ENCODE measurements at places on chromosomes 7 and 10.

- no peak for DNase-seq
Measured at GRCh38 chr10:36126076-36126475, 484.0 kb upstream of the FZD8 start.

DNA sequence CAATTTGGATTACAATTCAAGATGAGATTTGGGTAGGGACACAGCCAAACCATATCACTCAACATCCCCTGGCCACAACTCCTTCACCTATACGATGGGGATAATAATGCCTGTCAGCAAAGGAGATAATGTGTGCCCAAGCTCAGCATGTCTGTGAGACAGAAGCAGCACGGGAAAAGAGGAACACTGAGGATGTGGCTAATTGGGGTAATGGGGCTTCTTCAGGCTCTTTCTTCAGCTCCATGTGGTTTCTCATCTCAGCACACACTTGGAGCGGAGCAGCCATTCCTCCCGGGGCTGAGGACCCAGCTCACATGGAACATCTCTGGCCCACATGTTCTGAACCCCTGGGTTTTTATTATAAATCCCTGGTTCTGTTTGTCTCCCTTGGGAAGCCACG is 136.0 kb upstream of the NAMPT start:
- no peak for DNase-seq

- DNase-seq, result no peak
Measured at GRCh38 chr10:3647074-3647473, 137.9 kb downstream of the KLF6 start.

- DNase-seq, result no peak
Measured at GRCh38 chr7:30750683-30751650, 968 bp upstream of the INMT start.

- DNase-seq, result no peak
Measured at GRCh38 chr7:8499128-8499527, 65.7 kb downstream of the NXPH1 start.

DNA sequence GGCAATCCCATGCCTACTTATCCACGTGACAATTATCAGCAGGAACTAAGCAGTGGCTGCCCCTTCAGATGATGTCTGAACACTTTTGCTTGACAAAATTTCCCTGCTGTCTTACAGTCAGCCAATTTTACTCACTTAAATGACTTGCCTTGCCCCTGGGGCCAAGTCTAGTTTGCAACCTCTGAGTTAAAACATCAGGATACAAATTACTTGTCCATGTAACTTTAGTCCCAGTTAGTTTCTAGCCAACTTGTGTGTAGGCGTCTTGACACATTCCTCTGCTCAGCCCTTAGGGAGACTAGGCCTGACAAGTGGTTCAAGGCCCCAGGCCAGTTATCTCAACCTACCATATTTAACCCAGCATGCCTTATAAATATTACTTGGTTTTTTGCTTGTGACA is 11.6 kb upstream of the TYSND1 start:
- DNase-seq, result no peak

- DNase-seq, result no peak
Measured at GRCh38 chr7:50812841-50813475, 30.3 kb upstream of the GRB10 start.

DNA sequence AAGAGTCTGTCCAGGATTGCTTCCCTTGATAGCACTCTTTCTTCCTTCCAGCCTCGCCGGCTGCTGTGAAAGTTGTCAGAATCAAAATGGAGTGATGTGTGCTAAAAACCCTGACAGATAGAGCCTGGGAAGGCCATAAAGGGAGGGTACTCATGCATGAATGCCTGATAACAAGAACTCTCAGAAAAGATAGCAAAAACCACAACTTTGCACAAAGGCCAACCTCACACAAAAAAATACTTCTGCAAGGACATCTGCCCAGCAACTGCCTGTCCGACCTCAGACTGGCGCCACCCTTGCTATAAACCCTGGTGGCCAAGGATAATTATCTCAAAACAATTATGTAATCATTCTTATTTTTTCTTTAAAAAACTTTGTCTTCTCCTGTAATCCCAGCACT is 133.2 kb upstream of the SVIL start:
- no peak for DNase-seq

DNA sequence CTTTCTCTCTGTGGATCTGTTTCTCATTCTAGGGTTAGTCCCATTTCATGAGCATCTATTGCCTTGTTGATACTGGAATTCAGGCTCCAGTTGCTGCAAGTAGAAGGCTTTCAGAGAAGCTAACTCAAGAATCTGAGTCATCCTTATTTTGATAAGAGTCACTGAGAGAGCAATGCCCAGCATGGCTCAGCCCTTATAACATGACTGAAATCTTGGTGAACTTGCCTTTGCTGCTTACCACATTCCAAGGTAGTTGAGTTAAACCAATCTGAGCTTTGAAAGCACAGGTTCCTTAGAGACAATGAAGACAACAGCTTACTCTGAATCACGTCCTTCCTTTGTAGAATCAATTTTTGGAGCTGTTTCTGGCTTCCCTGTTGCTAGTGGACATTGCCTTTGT is 53.6 kb upstream of the CHCHD3 start:
- DNase-seq, result no peak

DNA sequence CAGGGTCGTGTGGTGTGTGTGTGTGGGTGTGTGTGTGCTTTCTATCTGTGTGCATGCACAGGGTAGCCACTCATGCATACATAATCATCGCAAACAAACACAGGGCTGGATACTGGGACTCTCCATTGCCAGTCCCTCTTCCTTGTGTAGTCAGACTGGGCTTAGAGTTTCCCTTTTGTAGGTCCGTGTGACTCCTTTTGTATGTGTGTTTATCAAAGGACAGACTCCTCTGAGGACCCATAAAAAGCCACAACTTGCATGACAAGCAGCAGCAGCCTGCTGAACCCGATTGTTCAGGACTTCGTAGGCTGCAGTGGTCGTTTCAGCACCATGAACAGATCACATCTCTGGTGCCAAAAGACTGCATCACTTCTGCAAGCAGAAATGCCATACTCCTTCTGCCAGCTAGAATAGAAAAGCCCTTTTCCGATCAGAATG is 895 bp downstream of the VSTM2A start:
- peak; percentile 33 for DNase-seq

DNA sequence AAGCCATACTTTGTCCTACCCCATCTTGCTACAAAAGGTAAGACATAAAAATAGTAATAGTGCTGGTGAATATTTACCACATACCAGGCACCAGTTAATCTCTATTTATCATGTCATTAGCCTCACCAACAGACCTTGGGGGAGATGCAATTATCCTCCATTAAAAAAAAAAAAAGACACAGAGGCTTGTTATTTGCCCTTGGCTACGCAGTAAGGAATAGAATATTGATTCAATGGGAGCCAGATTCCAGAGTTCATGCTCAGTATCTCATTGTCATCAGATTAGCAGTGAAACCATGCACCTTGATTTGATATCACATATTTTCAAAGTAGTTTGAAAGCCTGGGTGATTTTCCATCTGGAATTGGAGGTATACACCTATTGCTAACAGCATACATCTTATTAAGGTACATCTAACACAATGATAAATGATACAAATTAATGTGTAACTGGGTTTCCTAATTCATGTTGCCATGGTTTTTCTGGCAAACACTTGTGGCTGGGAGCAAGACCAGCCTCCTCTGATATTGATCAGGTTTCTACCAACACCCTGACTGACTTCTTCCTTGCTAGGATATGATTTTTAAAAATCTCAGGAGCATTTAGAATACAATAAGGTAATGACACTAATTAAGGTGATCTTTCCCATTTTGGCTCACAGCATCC is 67.1 kb upstream of the PRR15 start:
- no peak for DNase-seq

DNA sequence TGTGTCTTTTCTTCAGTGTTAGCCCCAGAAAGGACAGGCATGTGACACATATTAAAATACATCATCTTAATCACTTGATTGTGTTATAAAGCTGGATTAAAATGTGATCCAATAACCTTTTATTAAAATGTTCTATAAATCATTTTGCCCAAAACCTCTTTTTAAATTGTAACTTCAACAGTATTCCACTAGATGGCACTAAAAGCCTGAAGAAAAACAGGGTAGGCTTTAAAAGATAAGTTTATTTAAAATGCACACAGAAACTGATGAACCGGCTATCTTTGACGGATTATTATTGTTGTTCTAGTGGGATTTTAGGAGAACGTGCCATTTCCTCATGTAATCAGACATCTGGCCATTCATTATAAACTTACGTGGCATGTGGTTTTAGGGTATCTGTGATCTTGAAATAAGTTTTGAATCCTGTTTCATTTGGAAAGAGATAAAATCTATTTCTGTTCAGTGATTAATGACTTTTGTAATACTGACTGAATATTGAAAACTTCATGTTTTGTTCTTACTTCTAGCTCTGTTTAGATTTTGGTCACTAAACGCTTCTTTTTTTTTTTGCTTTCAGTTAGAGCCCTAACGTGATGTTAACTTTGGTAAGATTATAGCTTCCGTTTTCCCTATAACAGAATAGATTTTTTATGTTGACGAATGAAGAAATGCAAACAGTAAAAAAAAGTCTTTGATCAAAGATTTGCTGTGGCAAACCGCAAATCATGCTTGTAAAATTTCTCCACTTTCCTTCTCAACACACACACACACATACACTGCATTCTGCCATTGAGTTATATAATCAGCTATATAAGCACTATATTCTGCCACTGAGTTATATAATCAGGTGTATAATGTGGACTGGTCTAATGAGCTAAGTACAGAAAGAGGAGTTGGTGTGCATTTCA is 13.6 kb downstream of the VPS50 start:
- DNase-seq, result no peak

GRCh38 chr10:10591715-10592341 is 425.8 kb upstream of the CELF2 start:
- no peak for DNase-seq

DNA sequence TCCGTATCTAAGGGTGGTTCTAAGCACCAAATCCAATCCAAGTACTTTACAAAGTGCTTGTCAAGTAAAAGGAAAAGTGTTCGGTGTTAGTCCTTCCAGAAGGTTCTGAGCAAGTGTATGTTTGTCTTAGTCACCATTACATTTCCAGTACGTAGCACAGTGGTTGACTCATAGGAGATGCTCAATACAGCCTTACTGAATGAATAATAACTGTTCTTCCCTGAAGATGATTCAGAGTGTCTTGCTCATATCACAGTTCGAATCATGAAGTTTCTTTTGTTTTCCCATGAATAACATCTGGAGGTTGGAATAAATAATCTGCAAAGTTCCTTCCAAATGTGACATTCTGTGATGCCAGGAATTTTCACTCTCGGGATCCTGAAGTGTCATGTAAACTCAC is 53.4 kb downstream of the WNT2 start:
- no peak for DNase-seq

DNA sequence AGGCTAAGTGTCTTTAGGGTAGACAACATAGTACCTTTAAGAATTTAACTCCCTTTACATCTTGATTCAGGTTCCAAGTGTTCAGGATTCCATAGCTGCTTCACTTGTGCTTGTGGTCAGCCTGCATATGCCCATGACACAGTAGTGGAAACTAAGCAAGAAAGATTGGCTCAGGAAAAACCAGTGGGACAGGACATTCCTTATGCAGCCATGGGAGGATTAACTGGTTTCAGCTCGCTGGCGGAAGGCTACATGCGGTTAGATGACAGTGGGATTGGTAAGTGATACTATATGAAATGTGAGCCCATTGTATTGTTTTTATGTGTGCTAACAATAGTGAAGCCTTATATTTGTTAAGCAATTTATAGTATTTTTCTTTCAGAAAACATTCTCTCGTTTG is 11.3 kb downstream of the FAM221A start:
- no peak for DNase-seq

- no peak for DNase-seq
Measured at GRCh38 chr7:149733924-149734790, 39.2 kb downstream of the ZNF467 start.

DNA sequence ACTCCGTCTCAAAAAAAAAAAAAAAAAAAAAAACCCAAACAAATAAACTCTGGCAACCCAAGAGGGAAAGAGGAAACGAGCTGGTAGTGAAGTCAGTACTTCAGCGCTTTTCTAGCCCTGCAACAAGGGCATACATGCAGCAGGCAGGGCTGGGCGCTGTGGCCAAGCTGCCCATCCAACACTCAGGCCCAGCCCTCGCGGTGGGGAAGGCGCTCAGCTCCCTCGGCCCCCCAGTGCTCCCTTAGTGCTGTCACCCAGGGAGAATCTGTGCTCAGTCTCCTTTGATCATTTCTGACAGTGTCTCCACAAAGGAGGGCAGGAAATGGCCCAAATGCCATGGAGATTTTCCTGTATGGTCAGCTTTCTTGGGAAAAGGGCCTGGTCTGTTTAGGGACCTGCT is 97.2 kb downstream of the SMURF1 start:
- no peak for DNase-seq

DNA sequence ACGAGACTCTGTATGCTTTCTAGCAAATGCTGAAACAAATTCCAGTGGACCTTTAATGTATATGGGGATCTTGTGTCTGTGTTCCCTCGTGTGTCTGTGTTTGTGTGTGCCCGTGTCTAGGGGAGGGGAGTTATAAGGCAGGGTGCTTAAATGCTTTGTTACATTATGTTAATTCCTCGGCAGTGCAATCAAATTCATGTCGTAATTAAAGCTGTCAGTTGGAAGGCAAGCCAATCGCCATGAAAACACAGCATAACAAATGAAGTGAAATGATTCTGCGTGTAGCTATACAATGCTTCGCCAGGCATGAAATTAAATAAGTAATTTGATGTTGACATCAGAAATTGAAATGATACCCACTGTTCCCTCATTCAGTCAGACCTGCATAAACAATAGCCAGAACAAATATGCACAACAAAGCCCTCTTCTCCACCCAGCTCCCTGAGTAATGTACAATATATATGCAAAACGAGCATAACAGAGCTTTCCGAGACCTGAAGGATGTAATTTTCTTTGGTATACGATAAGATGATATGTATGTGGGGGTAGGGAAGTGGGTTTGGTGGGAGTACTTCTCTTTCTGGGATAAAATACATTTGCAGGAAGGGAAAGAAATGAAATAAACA is 534.1 kb downstream of the AUTS2 start:
- no peak for DNase-seq

DNA sequence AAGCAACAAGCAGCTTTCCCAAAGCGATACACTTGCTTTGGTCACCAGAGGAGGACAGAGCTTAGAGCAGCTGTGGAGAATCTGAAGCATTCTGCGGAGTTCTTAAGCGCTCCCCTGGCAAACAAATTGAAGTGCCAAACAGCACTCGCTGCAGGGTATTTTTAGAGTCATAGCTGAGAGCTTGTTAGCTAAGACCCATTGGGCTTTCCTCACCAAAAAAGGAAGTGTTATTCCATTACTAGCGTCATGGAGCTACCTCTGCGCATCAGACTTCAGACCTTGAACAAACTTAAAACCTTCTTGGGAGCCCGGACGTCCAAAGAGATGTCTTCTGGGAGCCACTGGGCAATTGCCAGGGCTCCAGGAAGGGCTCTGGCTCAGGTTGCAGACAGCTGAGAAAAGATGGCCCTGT is 23.2 kb upstream of the BMPR1A start:
- no peak for DNase-seq

Data from GM13977 (cell line).